Vagina (tissue), 2 donors: ENCODE measurements at places on chromosomes 5 and 9. TPM values are rescaled to one million over a fixed set of nuclear protein-coding genes. Genes with fewer than 3 reads are reported as not detected.

GRCh38 chr9:98097836-98098235 is 21.2 kb downstream of the TRIM14 start:
- DNase-seq: no peak

GRCh38 chr9:110969971-110970386 is 68.3 kb downstream of the LPAR1 start:
- DNase-seq: no peak

- DNase-seq: peak; percentile 85
Measured at GRCh38 chr5:170273968-170274710, 23.4 kb downstream of the LCP2 start.

DNA sequence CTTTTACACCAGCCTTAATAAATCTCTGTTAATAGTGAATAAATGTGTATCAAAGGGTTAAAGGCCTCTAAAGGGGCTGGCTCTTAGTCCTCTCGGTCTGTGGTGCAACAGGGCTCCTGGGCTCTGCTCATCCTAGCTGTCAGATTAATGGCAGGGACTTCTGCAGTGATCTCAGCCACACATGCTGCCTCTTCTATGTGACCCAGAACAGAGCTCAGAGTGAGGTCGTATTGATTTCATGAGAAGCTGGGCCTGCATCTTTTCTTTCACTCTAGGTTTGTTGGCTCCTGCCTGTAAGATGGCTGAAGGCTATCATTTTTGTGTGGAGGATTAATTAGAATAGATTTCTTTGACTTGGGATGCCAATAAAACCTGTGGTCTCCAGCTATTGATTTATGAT is 165.0 kb upstream of the GLRA1 start:
- DNase-seq: no peak

GRCh38 chr9:74379718-74380117 is 117.4 kb upstream of the RORB start:
- DNase-seq: no peak

DNA sequence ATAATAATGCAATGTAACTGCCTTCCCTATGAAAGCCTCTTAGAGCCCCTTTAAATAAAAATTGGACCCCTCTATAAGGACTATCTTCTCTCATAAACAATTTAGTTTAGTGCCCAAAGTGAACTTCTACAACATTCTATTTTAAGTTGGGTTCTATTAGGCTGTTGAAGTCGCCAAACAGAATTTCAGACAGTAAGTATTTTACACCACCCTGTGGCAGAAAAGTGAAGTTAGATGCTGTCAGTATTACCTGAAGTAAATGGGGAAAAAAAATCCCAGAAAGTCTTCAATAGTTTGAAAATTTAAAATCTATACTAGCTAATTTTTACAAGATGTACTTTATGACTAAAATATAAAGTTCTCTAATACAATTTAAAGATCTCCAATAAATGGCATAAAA is 29.5 kb downstream of the CAAP1 start:
- no peak for DNase-seq

- DNase-seq: no peak
Measured at GRCh38 chr5:141359790-141360426, at the start of gene PCDHGB2. TSS of gene PCDHGB2 (plus strand) at chr5:141359994. CDS start at chr5:141360136, 142 bp downstream.

The RHOBTB3 gene
- 43.2 TPM for total RNA-seq

The NEURL1B gene
- total RNA-seq: 30.9 TPM

The RNF208 gene
- total RNA-seq: 0.98 TPM
